ENCODE measurements at places on chromosomes 7 and 10.

DNA sequence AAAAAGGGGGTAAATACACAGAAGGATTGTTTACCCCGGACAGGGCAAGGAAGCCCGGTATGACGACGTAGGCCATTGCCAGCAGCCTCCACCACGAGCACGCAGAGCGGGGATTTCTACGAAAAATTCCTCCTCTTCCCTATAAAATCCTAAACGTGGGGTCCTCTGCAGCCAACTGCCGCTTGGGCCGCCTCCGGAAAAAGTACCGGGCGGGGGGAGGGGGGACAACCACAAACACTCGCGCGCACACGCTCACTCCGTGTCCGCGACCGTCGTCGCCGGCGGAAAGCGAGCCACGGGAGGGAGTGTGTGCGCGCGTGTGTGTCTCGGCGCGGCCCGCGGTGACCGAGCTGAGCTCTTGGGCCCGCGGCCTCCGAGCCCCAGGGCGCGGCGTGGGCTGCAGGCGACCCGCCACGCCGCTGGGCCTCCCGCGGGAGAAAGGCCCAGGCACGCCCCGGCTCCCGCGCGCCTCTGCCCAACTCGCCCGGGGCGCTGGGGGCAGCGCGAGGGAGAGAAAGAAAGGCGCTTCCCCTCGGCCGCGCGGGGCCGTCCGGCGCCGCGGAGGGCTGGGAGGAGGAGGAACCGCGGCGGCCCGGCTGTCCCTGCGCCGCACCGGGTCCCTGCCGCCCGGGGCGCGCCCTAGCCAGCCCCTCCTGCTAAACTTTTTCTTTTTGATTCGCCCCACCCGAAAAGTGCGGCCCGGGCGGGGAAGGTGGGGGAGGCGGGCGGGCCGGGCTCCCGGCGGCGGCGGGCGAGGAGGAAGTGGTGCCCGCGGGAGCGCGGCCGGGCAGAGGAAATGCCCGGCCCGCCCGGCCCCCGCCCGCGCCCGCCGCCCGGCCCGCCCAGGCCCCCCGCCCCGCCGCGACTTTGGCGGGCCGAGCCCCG is 1.5 kb downstream of the CTBP2 start:
- DNase-seq: no peak

- no peak for DNase-seq
Observed at GRCh38 chr7:11613292-11613930, 218.6 kb downstream of the THSD7A start.

DNA sequence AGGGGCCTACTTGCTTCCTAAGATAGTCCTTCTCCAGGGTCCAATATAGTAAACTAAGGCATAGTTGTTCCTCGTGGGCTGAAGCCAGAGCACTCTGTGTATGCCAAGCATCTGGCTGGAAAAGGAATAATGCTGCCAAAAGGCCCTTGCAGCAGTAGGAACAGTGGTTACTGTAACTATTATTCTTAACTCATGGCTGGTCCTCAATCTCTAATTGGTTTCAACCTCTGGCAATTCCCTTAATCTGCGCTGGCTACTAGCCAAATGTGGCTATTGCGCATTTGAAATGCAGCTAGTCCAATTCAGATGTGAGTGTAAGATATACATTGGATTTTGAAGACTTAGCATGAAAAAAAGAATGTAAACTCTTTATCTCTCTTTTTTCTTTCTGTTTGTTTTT is 27.8 kb upstream of the LBX1 start:
- DNase-seq: no peak

DNA sequence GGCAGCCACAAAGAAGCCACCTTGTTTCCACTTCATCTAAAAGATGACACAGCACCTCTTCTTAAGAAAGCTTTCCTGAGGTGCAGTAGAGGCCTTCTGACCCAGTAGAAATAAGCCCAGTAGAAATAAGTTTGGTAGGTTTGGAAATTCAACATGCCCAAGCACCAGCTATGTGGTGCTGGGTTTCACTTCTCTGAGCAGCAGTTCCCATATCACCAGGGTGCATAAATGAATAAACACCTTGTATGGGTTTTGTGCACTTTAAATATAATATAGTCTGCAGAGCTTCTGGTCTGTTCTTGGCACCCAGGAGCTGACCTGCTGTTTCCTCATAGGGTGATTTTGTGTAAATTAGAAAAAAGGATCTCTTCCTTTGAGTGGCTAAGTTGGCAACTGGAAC is 492.4 kb upstream of the SORCS1 start:
- DNase-seq: no peak

GRCh38 chr10:130048081-130048480 is 62.5 kb downstream of the C10orf143 start:
- no peak for DNase-seq

DNA sequence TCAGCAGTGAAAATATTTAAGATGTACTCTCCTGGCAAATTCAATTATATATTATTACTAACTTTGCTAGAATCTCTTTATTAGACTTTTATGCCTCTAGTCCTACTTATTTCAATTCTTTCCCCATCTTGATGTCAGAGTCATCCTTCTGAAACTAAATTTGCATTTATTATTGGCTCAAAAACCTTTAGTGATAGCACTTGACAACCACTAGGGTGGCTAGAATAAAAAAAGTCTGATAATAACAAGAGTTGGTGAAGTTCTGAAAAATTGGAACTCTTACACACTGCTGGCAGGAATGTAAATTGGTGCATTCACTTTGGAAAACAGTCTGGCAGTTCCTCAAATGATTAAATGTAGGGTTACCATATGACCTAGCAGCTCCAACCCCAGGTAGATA is 73.8 kb downstream of the LSMEM1 start:
- no peak for DNase-seq

DNA sequence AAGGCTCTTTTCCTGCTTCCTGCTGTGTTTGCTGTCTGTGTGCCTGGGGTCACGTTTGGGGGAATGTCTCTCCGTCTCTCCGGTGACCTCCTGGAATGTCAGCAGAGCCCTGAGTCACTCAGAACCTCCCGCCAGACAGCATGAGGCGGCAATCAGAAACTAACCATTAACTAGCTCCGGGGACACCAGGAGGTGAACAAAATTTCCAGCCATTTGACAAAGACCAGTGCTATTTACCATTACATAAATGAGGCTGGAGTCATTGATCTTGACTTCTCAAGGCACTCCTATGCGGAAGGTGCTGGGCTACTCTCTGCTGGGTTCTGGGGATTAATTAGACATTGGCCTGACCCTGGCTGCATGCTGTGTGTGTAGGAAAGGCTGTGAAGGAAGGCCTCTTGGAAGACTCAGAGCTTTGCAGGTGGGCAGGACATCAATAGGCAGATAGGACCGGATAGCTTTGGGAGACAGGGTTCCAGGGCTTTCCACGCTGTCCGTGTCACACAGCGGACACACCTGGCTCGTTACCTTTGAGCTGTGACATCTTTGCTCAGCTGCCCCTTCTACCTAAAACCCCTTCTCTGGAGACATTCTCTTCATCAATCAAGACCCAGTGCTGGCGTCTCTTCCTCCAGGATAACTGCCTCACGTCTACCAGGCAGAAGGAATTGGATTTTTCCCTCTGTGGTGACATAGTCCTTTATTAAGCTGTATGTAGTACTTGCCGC is 77.0 kb downstream of the PFKFB3 start:
- DNase-seq: no peak

- DNase-seq: no peak
Observed at GRCh38 chr7:107813524-107813923, 10.5 kb upstream of the SLC26A3 start.

DNA sequence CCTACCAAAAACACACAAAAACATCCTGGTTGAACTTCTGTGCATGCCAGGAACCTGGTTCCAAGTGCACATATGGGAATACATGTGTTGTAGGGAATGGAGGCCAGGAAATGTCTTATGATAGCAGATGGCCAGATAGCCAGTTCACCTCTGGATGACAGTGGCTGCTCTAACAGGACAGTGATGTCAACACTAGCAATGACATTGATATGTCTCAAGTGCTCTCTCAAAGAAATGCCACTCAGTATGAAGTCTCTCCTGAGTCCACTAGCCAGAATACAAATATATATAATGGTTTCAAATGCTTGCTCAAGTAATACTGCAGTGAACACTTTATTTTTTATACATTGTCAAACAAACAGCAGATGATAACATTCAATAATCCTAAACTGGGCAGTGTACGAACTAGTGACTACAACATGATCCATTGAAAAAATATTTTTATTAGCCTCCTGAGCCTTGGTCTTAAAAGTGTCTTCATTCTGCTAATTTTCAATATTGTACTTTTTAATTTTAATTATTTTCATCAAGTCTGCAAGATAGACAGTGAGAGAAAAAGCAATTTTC is 26.0 kb upstream of the PCDH15 start:
- no peak for DNase-seq

GRCh38 chr7:139125657-139126056 is 16.1 kb upstream of the ZC3HAV1 start:
- DNase-seq: no peak
